ENCODE measurements at places on chromosomes 12 and 14. TPM values are rescaled to one million over a fixed set of nuclear protein-coding genes. Genes with fewer than 3 reads are reported as not detected.

The OR4K2 gene
- total RNA-seq = not detected

The DPPA3 gene
- not detected for total RNA-seq

The SLC17A8 gene
- total RNA-seq = not detected

The LIN7A gene
- total RNA-seq = 0.61 TPM

The PLEKHH1 gene
- total RNA-seq = 3.7 TPM

The TAS2R42 gene
- total RNA-seq = not detected

The DDX23 gene
- 87.9 TPM for total RNA-seq

The FOXG1 gene
- total RNA-seq = 0.12 TPM

The OR10P1 gene
- total RNA-seq = not detected

The ADAM21 gene
- not detected for total RNA-seq

The MIP gene
- total RNA-seq = not detected

The TAS2R30 gene
- total RNA-seq = not detected

The SYNE2 gene
- 9.1 TPM for total RNA-seq

The CCDC177 gene
- not detected for total RNA-seq

The WIF1 gene
- total RNA-seq = not detected

The PPP4R4 gene
- 0.33 TPM for total RNA-seq

The TOMM20L gene
- total RNA-seq = not detected

The GOLT1B gene
- 79.6 TPM for total RNA-seq

The RAPGEF3 gene
- 0.54 TPM for total RNA-seq

The PIGH gene
- total RNA-seq = 22.1 TPM
